ENCODE measurements at places on chromosomes 5 and 9.
A peak's percentile ranks its signal among the peaks of the same experiment; 100 is the strongest.

- DNase-seq: no peak
Measured at GRCh38 chr9:93531374-93531773, 45.0 kb upstream of the PHF2 start.

- peak; percentile 36 for DNase-seq
Measured at GRCh38 chr9:74497748-74498620, 849 bp downstream of the RORB start.

DNA sequence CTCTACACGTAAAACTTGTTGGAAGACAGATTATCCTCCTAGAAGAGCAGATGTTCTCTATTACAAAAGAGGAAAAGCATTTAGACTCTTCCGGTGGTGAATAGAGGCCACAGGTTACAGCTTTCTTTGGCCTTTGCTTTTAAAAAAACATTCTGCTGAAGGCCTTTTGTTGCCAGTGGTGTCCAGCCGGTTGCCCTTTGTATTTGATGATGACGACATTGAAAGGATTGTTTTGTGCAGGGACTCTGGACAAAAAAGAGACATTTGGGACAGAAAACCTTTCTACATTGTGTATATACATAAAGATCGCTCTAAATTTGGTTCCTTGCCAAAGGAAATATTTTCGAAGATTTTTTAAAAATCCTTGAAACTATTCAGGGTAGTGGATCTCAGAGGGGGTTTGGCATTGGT, 180.3 kb downstream of the C9orf152 start:
- peak; percentile 86 for DNase-seq

DNA sequence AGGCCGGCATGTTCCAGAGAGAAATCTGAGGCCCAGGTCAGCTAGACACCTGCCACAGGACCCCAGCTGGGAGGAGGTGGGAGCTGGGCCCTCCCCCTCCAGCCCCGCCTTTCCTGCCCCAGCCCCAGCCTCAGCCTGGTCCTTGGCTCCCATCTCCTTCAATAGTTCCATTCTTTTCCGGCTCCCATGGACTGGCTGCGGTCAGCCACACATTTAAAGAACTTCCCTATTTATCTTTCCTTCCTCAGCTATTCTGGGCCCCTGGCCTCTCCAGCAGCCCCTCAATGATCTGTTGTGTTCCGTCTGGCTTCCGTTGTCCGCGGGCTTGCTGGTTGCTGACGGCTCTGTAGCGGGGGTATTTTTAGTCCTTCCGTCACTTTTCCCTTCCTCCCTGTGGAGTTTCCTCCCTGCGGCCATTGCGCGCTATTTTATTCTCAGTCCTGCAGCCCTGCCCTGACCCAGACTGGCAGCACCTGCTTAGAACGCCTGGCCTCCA, 73.8 kb downstream of the AMBP start:
- peak; percentile 53 for DNase-seq

DNA sequence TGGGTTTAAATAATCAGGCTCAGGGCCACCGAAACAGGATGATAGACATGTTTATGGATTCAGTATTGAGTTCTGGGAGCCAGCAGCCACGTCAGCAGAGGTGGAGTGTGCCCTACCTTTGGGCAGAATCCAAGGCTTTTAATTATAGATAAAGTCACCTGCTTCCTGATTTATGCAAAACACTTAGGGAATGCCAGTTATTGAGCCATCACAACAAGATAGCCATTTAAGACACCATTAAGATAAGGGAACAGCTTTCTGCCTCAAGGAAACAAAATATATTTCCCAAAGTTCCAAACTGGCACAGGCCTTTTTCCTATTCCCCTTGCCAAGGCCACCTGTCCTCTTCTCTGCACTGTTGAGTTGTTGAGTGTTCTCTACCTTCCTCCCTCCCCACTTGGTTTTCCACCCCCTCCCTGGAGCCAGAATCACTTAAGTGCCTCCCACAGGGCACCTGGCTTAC, 2.4 kb downstream of the CCL28 start:
- no peak for DNase-seq

DNA sequence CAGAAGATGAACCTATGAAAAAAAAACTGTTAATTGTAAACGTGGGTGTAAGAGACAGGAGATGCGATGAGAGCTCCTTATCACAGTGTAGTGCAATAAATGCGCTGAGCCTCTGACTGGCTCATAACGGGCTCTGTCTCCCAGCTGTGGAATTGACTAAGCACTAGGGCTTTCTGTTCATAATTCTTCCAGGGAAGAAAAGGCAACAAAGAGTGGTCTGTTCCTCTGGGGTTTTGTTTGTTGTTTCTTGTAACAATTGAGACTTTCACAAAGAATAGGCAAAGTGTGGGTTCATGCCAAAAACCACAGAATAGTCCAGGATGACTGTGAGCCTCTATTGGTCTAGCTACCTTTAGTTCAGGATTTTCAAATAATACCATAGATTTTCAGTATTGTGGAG, 39.4 kb downstream of the UBE2QL1 start:
- DNase-seq: no peak

- peak; percentile 93 for DNase-seq
Measured at GRCh38 chr9:26946753-26947727, at the start of gene PLAA. PLAA (minus strand) TSS chr9:26947242; CDS start chr9:26947045, 197 bp downstream.

- DNase-seq: no peak
Measured at GRCh38 chr5:126120939-126121338, 302.3 kb upstream of the GRAMD2B start.

DNA sequence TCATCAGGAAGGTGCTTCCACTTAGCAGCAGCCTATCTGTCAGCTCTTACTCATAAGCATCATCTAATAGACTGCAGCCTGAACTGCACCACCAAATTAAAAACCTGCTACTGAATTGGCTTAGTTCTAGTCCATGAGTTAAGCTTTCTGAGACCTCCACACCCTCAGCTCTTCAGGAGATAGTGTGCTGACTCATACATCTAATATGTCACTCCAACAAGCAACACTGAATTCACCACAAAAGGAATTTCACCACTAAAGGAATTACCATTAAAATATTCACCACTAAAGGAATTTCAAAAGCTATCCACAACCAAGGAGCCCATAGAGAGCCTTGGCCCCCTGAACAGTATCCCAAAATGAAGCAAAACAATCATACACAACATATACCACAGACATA, 418.5 kb upstream of the RORB start:
- peak; percentile 48 for DNase-seq

GRCh38 chr5:135724617-135725016, 109.8 kb upstream of the SLC25A48 start:
- no peak for DNase-seq

GRCh38 chr9:137493364-137494103, 34.4 kb upstream of the NSMF start:
- no peak for DNase-seq

DNA sequence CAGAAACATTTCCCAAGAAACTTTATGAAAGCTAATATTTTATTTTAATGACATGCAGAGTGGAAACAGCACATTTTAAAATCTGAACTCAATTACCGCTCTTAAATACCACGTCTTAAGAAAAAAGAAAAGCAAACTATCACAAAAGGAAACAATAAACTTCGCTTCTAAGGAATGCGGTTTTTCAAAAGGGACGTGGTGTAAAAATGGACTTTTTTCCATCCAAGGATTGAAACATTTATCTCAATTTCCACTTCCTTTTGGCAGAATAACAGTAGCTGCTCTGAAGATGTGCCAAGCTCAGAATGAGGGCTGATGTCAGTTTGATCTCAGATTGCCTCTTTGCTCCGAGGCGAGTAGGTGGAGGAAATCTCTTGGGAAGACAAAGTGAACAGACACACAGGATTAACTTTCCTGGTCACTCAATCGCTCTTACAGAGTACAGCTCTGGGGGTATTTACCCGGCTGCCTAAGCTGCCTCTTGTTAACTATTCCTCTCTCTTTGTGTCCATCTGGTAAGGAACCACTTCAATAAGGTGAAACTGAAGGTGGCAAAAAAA, 158.5 kb downstream of the TRPM6 start:
- DNase-seq: peak; percentile 28

GRCh38 chr5:135710045-135710675, 124.3 kb upstream of the SLC25A48 start:
- no peak for DNase-seq

DNA sequence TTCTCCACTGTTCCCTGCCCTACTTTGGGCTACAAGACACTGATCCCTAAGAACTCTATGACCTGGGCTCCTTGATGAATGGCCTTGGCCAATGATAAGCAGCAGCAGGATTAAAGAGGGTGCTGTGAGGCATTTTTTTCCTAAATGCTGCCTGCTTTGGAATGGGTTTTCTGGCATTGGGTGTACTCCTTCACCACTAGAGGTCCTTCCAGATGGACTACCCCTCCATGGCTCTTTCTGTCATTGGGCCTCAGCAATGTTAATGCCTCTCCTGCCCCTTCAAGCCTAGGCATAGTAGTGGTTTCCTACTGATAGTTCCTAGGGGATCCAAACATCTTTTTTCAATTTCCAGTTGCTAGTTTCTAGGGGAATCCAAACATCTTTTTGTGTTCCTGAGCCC, 319.3 kb upstream of the RPS23 start:
- DNase-seq: no peak

DNA sequence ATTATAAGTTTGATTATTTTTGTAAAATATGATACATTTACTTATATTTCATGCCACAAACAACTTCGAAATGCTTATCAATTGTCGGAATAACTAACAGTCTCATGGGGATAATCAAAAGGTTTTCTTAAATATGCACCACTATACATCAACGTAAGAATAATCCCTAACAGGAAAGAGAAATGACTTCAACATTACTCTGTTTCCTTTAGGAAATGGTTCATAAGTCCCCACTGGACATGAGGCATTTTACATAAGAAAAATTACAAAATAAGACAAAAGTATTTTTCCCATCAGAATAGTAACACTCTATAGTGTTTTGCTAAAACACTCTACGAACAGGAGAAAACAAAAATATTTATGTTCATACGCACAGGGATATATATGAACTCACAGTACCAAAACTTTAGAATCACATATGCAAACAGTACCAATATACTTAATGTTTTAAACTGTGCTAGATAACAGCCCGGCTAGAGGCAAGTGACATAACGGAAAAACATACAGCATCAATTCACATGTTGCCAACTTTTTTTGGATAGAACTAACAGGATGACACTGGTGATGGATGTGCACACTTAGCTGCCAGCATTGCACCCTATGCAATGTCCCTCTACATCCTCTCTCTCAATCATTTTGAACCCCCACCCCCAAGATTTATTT, 120.5 kb downstream of the NFIB start:
- DNase-seq: no peak

GRCh38 chr9:125425170-125425897, 163.7 kb downstream of the GAPVD1 start:
- DNase-seq: no peak

DNA sequence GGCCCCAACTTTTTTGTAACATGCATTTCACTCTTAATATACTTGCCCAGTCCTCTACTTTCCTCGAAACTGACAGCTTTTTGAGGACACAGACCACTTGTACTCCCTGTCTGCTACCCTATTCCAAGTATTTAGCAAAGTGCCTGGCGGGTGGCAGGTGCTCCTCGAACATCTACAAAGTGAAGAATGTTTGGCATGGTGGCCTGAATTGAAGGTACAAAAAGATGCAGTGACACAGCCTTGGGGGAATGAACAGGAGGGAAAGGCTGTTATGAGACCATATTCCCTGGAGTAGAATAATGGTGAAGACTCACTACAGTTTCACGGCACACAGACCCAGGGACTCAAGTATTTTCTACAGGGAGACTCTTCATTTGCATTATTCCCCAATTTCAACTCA, 590.9 kb downstream of the PRELID2 start:
- no peak for DNase-seq

GRCh38 chr9:21268347-21268657, 28.5 kb upstream of the IFNA14 start:
- no peak for DNase-seq

DNA sequence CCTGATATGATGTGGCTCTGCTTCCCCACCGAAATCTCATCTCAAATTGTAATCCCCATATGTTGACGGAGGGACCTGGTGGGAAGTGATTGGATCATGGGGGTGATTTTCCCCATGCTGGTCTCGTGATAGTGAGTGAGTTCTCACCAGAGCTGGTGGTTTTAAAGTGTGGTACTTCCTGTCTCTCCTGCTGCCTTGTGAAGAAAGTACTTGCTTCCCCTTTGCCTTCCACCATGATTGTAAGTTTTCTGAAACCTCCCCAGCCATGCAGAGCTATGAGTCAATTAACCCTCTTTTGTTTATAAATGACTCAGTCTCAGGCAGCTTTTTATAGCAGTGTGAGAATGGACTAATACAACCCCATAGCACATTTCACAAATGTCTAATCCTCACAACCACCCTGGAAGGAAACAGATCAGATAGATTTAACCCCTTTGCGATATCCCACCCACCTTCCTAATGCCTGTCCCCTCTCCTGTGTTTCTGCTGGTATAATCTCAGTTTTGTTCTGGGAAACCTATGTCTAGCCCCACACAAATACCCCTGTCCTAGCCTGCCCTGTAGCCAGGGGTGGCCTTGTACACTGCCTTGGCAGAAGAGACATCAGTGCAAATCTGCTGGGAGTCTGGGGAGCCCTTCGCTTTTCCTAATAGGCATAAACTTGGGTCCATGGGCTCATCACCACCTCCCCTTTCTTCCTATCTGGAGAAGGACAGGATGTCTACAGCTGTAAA, 157.0 kb upstream of the RAI14 start:
- DNase-seq: peak; percentile 95

DNA sequence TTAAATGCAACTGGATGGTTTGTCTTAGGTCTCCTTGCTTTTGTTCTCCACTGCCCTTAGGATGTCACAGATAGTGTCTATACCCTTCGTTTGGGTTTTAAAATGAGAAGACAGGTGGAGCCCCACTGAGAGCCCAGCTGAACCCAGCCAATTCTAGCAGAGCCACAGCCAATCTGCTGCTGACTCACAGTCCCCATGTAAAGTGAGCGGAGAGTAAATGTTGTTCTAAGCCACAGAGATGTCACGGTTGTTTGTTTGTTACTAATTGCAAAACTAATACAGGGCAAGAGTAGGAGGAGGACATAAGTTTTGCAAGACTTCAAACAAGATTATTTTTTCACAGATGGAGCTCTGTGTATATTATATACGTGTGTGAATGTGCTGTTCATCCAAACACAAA, 50.5 kb upstream of the AGXT2 start:
- DNase-seq: peak; percentile 71

- DNase-seq: peak; percentile 72
Measured at GRCh38 chr9:6968271-6968670, 210.5 kb downstream of the KDM4C start.

DNA sequence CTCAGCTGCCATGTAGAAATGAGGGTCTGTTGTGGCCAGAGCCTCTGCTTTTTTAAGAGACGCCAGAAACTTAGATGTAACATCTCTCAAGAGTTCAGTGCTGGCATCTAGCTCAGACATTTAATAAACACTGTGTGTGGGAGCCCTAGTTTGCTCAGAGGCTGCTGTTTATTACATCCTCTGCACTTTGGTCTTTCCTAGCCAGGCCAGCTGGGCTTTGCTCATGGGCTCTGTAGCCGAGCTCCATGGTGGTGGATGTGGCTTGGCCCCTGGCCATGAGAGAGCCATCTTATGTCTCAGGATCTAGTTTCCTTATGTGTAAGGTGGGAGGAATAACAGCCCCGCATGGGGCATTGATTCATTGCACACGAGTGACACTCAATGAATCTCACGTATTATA, 30.0 kb downstream of the ARHGEF37 start:
- DNase-seq: peak; percentile 91

- DNase-seq: peak; percentile 73
Measured at GRCh38 chr5:66171349-66172344, 27.5 kb downstream of the SREK1 start.
